Stimulated activated CD4-positive, alpha-beta T cell treated with anti-CD3 and anti-CD28 coated beads, Interleukin-1b, Interleukin-23, amount 100 ng/mL, for 24 hours (primary cell): ENCODE measurements at places on chromosomes 16 and 17.

DNA sequence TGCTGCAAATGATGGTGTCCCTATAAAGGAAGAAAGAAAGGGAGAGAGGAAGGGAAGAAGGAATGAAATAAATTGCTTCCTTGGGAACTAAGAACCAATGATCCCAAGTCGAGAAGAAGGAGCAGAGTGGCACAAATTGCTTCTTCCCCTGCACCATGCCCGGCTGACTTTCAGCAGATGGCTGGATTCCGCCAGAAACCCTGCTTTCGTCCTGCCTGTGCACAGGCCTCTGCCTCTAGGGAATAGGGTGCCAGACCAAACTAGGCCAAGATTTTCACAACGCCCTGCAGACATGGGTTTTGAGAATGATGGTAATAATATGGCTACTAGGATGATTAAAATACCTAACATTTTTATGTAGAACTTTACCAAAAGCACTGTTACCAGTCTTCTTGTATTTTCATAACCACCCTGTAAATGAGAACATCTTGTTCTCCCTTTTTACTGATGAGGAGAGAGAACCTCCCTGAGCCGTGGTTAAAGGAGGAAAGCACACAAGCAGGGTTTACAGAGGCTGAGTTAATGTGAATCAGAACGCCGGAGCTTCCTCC lies 122.1 kb upstream of the HSBP1 start:
- DNase-seq, result no peak

GRCh38 chr17:39629898-39630297 lies 3.1 kb downstream of the PPP1R1B start:
- no peak for DNase-seq

DNA sequence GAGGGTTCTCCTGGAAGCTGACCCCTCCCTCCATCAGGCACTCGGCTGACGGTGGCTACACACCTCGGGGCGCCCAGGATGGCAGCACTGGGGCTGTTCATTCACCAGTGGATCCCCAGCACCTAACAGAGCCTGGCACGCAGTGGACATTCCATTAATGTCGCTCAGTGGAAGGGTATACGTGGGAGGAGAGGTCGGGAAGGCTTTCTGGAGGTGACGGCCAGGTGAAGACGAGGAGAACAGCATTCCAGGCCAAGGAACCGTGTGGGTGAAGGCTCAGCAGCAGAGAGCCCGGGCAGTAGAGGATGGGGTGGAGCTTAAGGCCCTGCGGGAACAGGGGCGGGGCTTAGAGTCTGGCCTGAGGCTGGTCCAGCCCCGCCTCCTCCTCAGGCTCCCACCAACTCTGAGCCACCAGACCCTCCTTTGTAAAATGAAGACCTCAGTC lies 2.5 kb upstream of the HS3ST6 start:
- DNase-seq, result no peak

DNA sequence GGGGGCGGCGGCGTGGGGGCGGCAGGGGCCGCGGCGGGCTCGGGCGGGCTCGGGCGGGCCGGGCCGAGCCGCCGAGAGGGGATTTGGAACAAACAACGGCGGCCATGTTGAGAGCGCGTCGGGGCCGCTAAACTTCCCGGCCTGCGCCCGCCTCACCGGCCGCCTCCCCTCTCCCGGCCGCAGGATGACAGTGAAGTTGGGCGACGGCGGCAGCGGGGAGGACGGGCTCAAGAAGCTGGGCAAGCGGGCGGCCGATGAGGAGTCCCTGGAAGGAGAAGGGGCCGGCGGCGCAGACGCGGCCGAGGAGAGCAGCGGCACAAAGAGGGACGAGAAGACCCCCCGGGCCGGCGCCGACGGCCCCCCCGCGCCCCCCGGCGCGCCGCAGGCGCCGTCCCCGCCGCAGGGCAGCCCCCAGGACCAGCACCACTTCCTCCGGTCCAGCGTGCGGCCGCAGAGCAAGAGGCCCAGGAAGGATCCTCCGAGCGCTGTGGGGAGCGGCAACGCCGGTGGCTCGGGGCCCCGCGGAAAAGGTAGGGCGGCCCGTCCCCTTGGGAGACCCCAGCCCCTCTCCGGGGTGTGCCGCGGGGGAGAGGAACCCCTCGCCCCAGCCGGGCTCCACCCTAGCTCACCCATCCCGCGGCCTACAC lies 2.4 kb downstream of the CRAMP1 start:
- no peak for DNase-seq

DNA sequence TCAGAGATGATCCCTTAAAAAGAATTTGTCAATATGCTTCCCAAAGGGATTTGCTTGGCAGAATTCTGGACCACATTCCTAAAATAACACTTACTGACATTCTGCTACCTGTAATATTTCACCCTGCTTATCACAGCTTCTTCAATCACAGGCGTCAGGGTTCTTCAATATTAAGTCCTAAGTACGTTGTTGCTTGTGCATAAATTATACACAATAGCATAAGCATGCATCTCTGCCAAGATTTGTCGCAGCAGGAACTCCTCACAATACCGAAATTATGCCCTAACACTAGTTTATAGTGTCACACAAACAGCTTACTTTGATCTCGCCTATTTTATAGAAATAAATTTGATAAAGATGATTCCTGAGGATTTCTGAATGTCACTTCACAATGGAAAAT lies 48.9 kb downstream of the UBE2G1 start:
- DNase-seq, result no peak

GRCh38 chr16:22683730-22684573 lies 130.0 kb upstream of the HS3ST2 start:
- no peak for DNase-seq

GRCh38 chr17:1438593-1439083 lies 17.4 kb downstream of the CRK start:
- DNase-seq, result no peak

DNA sequence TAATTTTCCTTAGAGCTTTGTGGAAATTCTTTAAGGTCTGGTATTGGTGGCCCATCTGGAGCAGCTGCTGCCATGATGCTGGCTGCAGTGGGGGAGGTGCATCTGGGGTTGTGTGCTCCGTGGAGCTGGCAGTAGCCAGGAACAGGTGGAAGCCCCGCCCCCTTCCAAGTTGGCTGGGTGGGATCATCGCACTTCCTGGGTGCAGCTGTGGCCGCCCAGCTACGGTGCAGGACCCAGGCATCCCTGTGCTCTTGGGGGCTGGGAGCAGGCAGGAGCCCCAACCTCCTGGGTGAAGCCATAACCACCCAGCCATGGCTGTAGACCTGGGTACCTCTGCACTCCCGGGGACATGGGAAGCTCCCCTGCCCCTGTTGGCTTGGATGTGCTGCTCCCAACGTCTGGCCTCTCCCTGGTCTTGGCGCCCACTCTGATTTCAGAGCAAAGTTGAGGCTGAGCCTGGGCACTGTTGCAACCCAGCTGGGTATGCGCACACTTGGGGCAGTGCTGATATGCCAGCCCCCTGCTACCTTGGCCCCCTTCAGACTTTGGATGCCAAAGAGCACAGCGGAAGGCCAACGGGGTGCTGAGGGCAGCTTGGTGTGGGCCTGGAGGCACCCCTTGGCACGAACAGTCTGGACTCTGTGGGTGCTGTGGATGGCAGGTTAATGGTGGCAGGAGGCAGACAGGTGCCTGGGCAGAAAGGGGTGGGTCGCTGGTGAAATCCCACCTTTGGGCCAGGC lies 145.2 kb downstream of the MYO1D start:
- no peak for DNase-seq

DNA sequence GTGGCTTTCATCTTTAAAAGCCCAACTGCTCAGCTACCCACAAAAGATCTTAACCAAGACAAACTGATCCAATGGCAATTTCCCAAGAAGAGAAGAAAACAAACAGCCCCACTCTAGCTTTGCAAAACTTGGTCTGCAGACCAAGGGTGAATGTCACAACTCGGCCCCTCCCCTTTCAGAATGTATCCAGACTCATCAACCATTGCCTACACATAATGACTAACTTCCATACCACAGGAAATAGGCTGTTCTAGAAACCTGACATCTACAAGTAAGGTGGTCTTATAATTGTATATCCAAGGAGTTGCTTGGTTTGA lies 16.0 kb downstream of the DCUN1D3 start:
- DNase-seq, result no peak

DNA sequence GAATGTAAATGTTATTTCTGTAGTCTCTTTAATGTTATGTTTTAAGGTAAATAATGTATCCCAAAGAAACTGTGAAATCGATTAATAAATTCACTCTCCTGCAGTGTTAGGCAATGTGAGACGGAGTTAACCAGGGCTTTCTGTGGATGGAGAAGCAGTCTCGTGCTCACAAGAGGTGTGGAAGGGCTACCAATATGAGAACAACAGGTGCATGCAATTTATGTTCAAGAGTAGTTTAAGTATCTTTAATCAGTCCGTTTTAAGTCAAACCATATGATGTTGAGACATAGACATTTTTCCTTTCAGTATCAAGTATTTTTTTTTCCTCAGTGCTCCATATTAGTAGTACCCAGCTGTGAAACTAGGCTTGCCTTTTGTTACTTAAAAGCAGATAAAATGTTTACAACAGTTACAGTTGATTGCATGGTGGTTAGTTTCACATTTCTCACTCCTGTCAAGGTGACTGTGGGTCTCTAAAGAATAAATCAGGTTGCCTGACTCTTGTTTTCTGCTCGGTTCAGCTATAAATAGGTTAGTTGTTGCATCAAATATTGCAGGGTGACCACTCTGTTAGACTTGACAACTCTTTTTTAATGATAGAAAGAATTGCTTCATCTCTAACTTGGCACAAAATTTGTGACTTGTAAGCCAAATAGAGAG lies 54.4 kb downstream of the COX10 start:
- DNase-seq, result no peak
